Natural killer cell treated with Interleukin-12 subunit alpha and Interleukin-12 subunit beta and Interleukin-15 and Interleukin-18, amount 100 ng/mL, for 72 hours (primary cell): ENCODE measurements at places on chromosomes 2 and 18. TPM values are rescaled to one million over a fixed set of nuclear protein-coding genes. Genes with fewer than 3 reads are reported as not detected.

SIX3 gene
- total RNA-seq = not detected

LIMS3 gene
- 0.43 TPM for total RNA-seq

RAB27B gene
- 1.6 TPM for total RNA-seq

FIGN gene
- not detected for total RNA-seq

ABCB11 gene
- total RNA-seq = not detected

CXCR1 gene
- 0.28 TPM for total RNA-seq

DIPK1C gene
- total RNA-seq = not detected

DLGAP1 gene
- total RNA-seq = not detected

- no peak for DNase-seq
Measured at GRCh38 chr2:186868344-186868743, 19.4 kb upstream of the ZSWIM2 start.

GRCh38 chr18:2212598-2213205, 358.6 kb downstream of the METTL4 start:
- no peak for DNase-seq

DNA sequence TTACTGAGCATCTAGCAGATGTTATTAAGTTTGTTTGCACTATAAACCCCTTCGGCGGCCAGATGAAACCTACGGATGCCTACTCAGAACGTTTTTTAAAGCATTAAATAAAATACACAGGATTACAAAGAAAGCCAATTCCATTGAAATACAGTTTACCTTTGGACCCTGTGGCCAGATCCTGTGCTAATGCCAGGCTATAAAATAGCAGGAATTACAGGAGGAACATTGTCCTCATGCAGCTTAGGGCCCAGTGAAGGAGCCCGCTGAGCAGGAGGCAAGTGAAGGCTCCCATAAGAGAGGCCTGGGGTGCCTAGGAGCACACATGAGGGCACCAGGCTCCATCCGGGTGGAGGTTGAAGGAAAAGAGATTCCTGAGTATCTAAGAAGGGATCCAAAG, 310.4 kb downstream of the MTX2 start:
- DNase-seq = no peak

DNA sequence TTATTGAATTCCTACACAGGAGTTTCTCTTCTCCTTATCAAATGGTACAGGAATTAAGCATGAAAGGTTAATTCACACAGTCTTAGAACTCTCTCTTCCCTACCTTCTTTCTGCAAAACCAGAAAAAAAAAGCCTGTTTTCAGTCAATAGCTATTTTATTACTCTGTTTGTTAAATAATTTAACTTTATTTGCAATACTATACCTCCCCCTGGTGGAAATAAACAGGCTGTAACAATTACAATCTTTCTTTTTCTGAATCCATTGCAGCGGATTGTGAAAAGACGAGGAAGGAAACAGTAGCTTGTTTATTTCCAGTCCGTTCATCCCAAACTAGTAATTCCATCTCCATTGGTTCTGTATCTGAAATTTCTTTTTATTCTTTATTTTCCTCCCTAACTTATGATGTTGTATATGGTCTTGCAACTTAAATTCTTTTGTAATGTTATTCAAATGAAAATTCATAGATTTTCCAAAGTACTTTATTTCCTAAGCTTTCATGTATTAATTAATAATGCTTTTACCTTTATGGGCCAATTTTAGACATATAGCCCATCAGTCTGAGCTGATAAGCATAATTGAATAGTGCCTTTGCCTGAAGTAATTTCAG, 165.2 kb downstream of the SH3BP4 start:
- DNase-seq = no peak

- no peak for DNase-seq
Measured at GRCh38 chr2:64338910-64339500, 115.0 kb upstream of the LGALSL start.

DNA sequence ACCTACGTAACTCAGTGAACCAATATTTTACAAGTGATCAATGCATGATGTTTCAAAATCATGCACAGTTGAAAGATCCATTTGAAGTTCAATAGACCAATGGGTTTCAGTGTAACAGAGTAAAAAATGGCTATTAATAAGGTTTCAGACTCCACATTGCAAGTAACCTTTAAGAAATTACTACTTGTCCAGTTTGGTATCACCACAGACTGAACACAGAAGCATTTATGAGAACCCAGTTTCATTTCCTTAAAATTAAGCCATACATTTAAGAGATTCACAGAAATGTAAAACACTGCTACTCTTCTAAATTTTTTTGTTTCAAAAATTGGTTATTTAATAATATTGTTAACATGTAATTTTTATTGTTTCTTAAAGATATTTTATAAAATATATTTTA, 98.9 kb upstream of the CHRNA1 start:
- no peak for DNase-seq

DNA sequence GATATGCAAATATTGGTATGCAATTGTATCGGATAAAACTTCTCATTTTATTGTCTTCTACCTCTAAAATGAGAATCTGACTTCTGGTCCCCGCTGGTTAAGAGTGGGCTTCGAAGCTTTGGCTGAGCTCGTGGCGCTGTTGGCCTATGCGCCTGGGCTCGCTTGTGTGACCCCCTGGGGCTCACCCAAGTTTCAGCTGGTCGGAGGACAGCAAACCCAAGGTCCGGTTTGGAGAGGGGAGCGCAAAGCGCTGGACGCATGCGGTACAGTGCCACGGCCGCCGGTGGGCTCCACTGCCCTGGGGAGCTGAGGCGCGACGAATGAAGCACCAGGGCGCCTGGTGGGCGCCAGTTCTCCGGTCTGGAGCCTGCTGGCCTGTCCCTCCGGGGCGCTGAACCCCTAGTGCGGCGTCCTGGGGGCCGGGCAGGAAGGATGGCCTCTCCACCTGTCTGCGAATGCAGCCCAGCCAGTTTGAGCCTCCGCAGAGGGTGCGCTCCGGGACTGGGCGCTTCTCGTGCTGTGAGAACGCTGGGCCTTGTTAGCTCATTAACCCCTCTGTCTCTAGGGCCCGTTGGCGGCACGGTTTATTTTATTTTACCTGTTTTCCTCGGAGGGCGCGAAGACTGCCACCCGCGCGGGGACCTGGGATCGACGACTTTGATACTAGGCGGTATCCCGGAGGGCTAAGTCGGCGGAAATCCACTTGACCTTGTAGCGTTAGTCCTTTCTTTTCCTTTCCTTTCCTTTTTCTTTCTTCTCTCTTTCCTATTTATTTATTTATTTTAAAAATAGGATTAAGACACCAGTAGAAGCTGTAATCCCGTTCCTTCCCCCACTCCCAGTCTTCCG, 10.4 kb downstream of the MEIS1 start:
- DNase-seq = no peak

DNA sequence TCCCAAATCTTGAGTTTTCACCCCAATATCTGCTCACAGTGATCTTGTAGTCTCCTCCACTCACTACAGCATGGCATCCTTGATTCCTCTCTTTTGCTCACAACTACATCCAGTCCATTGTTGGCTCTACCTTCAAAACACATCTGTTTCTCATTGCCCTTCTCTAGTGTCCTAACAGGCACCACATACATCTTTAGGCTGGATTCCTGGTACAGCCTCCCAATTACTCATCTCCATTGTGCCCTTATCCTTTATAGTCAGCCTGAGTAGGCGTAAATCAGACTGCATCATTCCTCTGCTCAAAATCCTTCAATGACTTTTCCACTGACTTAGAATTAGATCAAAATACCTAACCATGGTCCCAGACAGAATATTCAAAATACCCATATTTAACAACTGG, 10.7 kb upstream of the TAF1B start:
- DNase-seq = no peak

- peak; percentile 74 for DNase-seq
Measured at GRCh38 chr2:86623043-86623493, 597 bp downstream of the RNF103 start.

DNA sequence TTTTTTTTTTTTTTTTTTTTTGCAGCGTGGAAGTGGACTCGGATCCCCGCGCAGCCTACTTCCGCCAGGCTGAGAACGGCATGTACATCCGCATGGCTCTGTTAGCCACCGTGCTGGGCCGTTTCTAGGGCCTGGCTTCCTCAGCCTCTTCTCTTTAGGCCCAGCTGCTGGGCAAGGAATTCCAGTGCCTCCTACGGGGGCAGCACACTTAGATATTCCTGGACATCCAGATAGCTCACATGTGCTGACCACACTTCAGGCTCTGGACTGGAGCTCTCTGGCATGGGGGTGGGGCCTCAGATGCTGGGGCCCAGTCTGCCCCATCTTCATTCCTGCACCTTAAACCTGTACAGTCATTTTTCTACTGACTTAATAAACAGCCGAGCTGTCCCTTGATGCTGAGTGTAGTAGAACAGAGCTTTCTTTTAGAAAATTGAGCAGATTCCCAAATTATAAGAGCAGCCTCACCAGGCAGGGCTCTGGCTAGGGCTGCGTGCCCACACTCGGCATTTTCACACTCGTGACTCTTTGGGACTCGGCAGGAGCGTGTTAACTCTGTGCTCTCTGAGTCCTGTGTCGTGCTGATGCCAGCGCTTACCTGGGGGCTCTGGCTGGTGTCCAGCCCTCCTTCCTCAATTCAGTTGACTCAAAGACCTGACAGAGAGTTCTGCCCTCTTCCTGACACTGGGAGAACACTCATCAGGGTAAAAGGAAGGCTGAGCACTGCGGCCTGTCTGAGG, 19.3 kb downstream of the SLC30A3 start:
- no peak for DNase-seq

DNA sequence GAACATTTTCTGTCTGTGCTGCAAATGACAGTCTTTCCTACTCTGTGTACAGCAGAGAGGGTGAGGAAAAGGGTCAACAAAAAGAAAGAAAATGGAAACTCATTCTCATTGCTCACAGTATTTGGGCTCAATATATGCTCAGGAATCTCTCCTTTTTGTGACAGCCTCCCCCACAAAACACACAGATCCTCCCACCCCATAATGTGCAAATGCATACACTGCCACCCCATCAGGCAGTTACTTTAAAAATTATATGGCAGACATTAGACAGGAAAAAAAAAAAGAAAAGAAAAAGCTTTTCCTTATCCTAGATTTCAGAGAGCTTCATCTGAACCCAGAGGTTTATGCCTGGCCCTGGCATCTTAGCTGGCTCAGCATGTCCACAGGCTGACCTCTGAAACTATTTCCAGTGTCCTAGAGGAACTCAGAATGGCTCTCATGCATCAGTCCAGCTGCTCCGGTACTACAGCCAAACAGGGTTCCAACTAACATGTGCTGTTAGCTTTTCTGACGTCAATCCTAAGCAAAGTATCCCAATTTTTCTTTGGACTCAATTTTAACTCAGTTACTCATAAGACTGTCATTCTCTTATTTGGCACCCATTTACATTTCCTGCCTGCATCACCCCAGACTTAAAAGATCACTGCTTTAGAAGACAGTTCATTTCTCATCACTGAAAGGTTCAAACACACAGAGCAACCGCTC, 105.9 kb downstream of the RBMS1 start:
- no peak for DNase-seq

DNA sequence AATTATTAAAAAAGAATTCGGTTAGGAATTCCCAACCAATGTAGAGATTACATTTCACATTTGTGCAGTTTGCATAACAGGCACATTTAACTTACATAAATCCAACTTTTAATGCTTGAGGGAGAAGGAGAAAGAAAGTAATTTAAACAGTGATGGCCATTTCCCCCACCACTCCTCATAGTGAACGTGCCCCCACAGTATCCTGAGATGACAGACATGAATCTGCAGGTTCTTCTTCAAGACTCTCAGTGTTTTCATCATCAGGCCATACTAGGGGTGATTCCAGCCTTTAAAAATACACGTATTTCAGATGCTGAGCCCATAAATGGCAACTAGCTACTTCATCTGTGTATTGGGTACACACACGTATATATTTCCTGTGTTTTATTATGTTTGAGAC, 51.3 kb upstream of the WIPF1 start:
- DNase-seq = no peak

GRCh38 chr2:28583899-28584553, 88.2 kb downstream of the PLB1 start:
- peak; percentile 81 for DNase-seq

GRCh38 chr2:33134791-33135560, 188.2 kb downstream of the LTBP1 start:
- DNase-seq = no peak

GRCh38 chr2:10028407-10028987, 14.9 kb upstream of the KLF11 start:
- no peak for DNase-seq

- DNase-seq = no peak
Measured at GRCh38 chr2:10499911-10500521, 51.9 kb upstream of the ODC1 start.
